ENCODE measurements at places on chromosomes 4 and X.

DNA sequence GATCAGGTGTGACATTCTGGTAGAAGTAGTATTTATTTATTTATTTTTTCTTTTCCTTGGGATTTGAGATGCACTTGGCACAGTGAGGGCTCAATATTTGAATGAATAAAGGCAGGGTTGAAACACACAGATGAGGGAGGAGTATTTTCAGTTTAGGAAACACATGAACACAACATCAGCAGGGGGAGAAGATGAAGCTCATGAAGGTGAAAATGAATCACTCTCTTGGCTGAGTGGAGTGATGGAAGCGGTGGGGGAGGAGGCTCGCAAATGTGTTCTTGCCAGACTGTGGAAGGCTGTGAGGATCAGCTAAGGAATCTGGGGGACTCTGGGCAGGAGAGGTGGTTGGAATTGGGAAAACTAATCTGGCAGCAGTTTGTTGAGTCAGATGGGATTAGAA lies 55.3 kb downstream of the ARHGAP10 start:
- DNase-seq, result no peak

- DNase-seq, result no peak
These were observed 273.1 kb downstream of the DCTD start for GRCh38 chr4:182643801-182644682.

- no peak for DNase-seq
These were observed 1157.2 kb upstream of the ADGRL3 start for GRCh38 chr4:60042941-60043340.

- DNase-seq, result no peak
These were observed 5.5 kb upstream of the STK26 start for GRCh38 chrX:132017431-132018185.

DNA sequence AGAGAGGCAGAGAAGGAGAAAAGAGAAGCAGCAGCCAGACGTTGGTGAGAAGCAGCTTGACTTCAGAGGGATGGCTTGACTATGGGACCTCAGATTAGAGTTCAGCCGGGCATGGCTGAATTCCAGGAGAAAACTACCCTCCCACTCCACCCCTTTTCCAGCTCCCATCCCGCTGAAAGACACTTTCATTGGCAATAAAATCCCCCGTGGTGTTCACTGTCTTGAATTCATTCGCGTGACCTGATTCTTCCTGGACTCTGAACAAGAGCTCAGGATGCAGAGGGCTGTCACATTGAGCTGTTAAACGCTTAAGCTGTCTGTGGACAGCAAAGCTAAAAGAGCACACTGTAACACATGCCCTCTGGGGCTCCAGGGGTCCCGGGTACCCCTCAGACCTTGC lies 1575.3 kb upstream of the AGA start:
- no peak for DNase-seq

DNA sequence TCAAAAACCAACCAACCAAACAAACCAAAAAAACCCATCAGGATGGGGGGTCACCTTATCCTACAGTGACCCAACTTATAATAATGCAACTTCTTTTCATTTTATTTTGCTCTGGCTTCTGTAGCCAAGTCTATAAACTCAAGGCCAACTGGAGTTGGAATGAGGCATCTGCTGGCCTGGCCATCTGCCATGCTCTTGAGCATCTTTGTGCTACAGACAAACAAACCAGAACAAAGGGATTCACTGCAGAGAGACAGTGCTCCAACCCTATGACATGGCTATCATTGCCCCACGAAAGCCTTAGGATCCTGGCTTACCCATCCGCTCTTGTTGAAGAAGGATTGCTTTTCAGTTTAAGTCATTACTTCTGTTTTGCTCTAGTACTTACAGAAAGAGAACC lies 49.2 kb upstream of the SCRG1 start:
- no peak for DNase-seq

DNA sequence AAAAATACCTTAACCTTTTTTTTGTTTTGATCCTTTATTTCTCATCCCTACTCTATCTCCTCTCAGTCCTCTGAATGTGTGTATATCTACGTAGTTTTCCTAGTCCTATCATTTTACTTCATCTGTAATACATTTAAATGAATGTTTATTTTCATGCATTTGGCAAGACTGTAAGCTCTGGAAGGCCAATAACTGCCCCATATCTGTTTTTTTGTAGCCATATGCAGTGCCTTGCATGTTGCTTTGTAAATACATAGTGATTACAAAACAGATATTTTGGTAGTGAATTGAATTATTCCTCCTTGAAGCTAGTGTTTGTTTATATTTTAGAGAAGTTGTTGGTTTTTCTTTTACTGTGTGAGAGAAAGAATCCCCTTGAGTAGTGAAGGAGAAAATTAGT lies 450.2 kb downstream of the PCDH18 start:
- DNase-seq, result no peak

DNA sequence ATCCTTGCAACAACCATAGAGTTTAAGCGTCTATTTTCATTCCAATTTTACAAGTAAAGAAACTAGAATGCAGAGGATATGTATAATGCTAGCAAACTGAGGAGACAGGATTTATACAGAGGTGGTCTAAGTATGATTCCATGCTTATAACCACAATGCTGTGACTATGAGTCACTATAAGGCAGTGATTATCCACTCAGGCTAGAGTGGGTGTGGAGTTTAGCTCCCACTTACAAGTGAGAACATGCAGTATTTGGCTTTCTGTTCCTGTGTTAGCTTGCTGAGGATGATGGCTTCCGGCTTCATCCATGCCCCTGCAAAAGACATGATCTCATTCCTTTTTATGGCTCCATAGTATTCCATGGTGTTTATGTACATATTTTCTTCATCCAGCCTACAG lies 41.6 kb upstream of the EDA2R start:
- no peak for DNase-seq

DNA sequence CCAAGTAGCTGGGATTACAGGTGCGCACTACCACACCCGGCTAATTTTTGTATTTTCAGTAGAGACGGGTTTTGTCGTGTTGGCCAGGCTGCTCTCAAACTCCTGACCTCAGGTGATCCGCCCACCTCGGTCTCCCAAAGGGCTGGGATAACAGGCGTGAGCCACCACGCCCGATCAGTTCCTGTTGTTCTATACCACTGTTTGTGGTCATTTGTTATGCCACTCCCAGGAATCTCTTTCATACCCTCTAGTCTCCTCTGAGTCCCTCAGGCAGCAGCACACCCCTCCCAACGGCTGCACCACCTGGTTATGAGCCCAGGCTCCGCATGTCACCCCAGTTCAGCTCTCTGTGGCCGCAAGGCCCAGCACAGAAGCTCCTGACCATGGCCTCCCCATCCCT lies 17.5 kb upstream of the CD99 start:
- DNase-seq, result no peak

- DNase-seq, result no peak
These were observed 1263.5 kb downstream of the PCDH7 start for GRCh38 chr4:31983677-31984076.

- no peak for DNase-seq
These were observed 28.2 kb downstream of the CHIC2 start for GRCh38 chr4:54036184-54036583.

DNA sequence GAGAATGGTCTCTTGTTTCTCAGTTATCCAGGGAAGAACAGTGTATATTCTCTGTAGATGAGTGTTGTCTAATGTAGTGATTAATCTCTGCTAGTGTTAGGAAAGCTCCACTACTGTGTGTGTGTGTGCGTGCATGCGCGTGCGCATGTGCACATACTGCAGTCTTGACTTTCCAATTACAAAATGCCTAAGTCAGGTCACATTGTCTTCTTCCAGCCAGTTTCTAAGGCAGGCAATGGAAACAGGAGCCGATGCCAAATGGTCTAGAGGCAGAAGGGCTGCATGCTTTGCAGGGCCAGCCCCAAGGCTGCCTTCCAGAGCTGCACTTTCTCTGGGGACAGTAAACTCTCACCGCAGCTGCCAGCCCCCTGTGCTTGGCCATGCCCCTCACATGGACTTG lies 30.5 kb upstream of the NAP1L5 start:
- no peak for DNase-seq

- no peak for DNase-seq
These were observed 383.1 kb upstream of the LCORL start for GRCh38 chr4:18404642-18405041.

DNA sequence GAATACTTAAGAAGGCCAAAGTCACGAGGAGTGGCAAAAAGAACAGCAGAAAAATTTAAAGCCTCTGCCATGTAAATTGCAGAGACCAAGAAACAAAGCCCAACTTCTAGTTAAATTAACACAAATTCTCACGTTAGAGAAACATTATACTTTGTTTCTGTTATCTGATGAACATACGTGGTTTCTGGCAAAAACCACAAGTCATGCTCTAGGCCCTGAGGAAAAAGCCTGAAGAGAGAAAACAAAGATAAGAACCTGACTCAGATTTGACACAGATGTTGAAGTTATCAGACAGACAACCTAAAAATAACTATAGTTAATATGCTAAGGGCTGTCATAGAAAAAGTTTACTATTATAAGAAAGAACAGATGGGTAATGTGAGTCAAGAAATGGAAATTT lies 149.1 kb upstream of the PCDH10 start:
- DNase-seq, result no peak

DNA sequence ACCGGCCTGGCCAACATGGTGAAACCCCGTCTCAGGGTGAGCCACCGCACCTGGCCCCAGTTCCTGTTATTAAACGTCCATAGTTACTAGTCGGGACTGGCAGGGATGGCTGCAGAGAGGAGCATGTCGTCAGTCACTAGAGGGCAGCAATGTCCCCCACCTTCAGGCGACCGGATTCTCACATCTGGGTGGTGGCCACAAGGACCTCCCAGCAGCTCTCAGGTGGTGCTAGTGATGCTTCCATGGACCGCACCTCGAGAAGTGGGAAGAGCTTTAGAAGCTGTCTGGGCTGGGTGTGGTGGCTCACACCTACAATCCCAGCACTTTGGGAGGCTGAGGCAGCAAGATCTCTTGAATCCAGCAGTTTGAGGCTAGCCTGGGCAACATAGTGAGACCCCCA lies 13.3 kb upstream of the IL3RA start:
- DNase-seq, result peak; percentile 31

- no peak for DNase-seq
These were observed 14.8 kb upstream of the PPARGC1A start for GRCh38 chr4:23904639-23905071.

GRCh38 chr4:124427095-124427767 lies 285.3 kb downstream of the ANKRD50 start:
- no peak for DNase-seq

- no peak for DNase-seq
These were observed 41.9 kb upstream of the PDLIM3 start for GRCh38 chr4:185576962-185577950.

DNA sequence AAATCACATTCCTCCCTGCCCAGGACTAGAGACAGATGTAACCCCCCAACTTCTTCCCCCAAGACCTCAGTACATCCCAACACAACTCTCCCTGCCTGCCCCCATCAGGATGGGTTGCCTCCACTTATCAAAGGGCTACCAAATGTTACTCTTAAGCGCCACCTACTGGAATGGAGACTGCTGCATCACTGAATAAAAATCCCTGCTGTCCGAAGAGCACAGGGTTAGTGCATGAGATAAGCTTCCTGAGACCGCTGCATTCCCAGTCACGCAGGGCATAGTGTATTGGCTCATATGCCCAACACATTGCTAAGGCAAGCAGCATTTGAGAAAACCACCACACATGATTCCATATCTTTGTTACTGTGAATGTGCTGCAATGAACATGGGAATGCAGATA lies 544.5 kb downstream of the PPP4R3C start:
- no peak for DNase-seq

DNA sequence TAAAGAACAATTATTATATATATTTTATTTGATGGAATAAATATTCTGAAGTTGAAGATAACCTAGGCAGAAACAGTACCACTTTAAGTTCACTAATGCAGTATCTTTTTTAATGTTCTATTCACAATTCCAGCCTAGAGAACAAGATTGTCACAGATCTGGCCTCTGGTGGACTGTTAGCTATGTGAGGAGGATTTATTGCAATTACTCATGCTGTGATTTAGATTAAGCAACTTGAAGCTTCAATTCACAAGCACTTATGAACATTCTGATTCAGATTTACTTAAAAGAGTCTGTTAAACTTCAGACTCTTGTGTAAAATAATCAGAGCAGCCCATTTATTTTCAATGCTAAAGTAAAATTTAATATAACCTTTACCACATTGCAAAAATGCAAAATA lies 1489.8 kb downstream of the STIM2 start:
- no peak for DNase-seq

DNA sequence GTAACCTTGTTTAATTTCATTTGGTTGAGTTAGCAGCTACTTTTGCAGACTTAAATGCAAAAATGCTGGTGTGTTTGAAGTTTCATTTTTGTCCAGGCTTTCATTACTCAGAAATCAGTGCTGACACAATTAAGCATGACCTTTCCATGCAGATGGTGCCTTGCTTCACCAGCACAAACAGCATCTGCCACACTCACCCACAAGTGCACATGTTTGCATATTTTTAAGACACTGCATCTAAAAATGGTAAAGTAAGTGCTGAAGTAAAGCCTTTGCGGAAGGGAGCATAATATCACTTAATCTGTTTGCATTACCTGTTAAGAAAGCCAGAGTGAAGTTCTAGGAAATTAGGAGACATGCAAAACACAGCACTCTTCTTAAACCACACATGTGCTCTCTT lies 7.3 kb upstream of the DAPP1 start:
- no peak for DNase-seq

DNA sequence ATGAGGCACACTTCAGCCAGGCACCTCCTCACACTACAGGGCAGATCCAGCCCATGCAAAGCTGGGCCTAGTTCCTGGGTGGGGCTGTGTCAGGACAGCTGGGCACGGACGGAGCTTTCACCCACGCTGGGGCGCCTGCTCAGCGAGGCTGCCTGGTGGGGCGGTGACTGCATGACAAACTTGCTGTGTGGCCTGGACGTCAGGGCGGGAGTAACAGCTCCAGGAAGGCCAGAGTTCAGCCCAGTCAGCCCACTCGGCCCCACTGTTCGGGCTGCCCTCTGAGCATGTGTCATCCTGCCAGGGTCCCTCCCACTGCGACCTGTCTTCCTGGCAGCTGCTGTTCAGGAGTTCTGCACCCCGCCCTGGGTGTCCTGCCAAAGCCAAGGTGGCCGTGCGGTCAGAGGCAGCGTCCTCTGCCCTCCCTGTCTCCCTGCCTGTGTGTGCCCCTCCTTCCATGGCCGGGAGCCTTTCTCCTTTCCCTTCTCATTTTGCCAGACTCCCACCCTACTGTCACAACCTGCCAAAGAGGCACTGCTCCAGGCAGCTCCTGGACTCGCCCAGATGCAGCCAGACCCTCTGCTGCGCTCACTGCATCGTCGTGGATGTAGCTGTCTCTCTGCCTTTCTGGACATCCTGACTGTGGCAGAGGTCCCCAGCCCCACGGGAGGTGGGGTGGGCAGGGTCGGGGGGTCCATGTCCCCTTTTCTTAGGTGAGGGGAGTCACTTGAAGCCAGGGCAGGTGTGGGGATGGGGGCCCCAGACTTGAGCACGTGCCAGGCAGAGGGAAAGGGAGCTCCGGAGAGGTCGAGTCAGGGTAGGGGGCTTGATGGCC lies 33.0 kb upstream of the KIAA0232 start:
- no peak for DNase-seq

All from effector memory CD8-positive, alpha-beta T cell (primary cell).